ENCODE measurements at places on chromosomes 2 and 18.

GRCh38 chr2:239997686-239998409 is 27.3 kb downstream of the NDUFA10 start:
- DNase-seq, result peak; percentile 80

DNA sequence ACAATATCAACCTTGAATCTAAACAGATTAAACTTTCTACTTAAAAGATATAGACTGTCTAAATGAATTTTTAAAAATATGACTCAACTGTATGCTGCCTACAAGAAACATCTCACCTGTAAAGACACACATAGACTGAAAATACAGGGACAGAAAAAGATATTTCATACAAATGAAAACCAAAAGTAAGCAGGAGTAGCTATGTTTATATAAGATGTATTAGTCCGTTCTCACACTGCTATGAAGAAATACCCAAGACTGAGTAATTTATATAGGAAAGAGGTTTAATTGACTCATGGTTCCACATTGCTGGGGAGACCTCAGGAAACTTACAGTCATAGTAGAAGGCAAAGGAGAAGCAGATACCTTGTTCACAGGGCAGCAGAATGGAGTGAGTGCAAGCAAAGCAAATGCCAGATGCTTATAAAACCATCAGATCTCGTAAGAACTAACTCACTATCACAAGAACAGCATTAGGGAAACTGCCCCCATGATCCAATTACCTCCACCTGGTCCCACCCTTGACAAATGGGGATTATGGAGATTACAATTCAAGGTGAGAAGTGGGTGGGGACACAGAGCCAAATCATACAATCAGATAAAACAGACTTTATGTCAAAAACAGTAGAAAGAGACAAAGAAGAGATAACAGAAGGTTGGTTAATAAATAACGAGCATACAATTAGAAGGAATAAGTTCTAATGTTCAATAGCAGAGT is 214.4 kb upstream of the SLC39A10 start:
- no peak for DNase-seq

- no peak for DNase-seq
Observed at GRCh38 chr2:100283724-100284501, 38.4 kb downstream of the LONRF2 start.

DNA sequence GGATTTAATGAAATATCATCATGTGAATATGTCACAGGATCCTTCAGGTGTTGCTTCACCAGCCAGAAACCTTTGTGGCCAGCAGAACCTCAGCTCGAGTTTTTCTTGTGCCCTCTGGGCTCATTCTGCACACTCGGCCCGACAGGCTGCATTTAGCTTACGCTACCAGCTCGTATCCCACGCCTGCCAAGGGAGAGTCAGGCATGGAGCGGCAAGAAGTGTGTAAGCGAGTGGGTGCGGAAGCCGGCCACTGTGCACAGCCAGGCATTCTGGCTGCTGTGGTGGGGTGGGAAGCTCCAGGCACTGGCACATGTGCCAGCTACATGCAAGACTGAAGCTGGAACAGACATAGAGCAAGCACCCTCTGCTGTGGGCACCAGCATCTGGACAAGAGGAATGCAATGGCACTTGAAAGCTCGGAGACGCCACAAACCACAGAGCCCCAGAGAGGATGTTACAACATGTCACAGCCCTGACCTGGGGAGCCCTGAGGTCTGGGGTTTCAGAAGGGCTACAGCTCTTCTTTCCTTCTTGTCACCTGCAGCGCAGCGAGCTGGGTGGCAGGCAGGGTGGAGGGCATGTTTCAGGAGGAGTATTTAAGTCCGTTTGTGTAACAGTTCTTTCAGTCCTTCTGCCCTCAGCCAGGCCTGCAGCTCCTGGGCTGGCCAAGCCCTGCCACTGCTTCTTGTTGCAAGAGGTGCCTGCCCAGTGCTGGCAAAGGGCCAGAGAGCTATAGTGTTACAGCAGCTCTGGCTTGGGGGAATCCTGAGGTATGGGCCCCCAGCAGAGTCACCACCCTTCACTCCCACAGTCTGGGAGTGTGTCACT is 257.3 kb upstream of the HNMT start:
- no peak for DNase-seq

- no peak for DNase-seq
Observed at GRCh38 chr2:116645155-116645554, 1169.3 kb upstream of the DDX18 start.

GRCh38 chr18:11823545-11823944 is 27.7 kb upstream of the CHMP1B start:
- no peak for DNase-seq

- DNase-seq, result no peak
Observed at GRCh38 chr2:236607471-236608187, 38.0 kb downstream of the ACKR3 start.

DNA sequence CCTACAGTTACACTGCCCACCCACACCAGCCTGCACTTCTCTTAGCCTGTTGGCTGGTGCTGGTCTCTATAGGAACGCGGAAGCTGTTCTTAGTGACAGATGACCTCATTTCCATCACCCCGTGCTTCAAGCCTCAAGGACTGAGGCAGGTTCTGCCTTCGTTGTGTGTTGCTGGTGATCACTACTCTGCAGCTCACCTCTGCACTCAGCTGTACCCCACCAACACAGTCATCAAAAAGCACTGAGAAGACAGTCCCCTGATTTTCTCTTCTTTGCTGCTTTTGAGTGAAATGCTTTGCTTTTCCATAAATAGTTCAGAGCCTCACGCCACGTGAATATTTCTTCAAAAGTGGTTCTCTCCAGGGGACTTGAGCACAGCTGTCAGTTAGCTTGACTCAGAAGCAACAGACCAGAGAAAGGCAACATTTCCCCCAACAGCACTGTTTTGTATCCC is 225.7 kb upstream of the CCDC150 start:
- no peak for DNase-seq

DNA sequence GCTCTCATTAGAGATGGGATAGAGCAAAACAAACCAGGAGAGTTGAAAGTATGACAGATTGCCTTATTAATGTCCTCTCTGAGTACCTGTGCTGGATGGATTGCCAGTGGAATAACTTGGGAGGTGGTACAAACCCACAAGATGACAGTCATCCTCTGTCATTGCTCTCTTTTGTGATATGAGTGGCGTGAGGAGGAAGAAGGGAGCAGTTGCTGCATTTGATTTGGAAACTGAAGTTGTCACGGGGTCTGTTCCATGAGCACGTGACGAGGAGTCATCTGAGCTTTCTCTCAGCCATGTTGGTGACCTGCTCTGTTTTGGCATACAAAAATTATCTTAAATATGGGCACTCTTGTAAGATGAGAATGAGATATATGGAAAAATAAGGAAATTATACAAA is 204.9 kb downstream of the FAM210A start:
- DNase-seq, result no peak

GRCh38 chr2:172571245-172571644 is 15.4 kb downstream of the PDK1 start:
- no peak for DNase-seq

DNA sequence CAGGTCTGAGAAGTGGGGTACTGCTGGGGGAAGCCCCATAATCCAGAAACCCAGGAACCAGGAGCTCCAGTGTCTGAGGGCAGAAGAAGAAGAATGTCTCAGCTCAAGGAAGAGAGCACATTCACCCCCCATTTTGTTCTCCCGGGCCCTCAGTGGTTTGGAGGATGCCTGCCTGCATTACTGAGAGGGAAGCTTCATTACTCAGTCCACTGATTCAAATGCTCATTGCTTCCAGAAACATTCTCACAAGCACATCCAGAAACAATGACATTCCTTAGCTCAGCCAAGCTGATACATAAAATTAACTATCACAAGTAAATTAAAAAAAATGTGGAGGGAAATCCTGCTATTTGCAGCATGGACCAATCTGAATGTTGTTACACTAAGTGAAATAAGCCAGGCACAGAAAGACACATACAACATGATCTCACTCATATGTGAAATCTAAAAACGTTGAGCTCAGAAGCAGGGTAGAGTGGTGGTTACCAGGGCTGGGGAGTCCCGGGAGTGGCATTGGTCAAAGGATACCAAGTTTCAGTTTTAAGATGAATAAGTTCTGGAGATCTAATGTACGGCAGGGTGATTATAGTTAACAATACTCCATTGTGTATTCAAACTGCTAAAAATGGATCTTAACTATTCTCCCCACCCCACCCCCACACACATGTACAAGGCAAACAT is 459.3 kb downstream of the GALR1 start:
- DNase-seq, result no peak

DNA sequence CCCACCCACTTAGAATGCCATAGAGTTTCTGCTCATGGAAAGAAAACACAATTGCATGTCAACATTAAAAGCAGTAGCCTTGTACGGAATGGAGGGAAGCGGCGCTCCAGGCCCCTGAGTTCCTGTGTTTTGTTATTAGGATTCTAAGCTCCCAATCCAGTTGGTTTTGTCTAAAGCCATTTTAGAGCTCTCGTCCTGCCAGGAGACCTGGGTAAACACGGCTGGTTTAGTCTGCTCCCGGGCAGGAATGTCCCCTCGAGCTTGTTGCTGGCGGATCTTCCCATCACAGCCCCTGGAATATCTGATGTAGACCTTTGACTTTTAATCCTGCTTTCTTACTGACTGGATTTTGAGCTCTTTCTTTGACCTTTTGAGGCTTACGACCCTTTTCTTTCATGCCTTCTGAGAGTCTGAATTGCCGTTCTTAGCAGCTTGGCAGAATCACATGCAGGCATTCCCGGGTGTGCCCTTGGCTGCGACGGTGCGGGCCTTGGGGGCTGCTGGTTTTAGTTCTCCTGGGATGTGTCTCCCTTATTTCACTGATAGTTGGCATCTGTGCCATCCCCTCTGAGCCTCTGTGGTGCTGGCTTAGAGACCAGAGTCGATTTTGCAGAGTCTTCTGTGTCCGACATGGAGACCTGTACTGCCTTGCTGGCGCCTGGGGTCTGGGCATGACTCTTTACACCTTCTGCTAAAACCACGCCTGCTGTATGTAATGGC is 25.4 kb downstream of the GREB1 start:
- no peak for DNase-seq

DNA sequence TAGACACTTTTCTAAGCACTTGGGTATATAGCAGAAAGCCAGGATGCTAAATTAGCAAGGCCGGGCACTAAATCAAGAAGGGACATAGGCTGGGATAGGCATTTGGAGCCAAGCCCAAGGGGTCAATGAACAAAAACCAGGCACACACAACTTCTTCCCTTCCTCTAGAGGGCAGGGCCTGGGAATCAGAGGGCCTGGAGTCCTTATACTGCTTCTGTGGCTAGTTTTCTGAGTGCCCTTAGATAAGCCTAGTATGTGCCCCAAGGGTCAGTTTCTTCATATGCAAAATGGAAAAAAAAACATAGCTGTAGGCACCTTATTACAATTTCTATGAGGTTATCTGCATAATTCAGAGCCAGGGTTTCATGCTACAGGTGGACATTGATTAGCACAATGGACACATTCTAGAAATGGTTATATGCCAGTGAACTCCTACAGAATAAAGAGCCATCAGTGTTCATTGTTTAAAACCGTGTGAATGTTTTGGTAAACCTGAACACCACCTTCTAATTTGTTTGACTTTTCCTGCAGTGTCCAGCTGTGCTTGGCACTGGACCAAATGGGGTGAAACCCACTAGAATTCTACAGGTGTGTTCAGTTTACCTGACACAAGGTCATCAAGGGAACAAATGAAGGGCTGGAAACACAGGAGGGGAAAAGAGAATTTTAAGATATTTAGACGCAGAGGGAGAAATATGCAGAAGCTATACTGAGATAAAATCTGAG is 49.6 kb downstream of the PAX8 start:
- no peak for DNase-seq

- DNase-seq, result no peak
Observed at GRCh38 chr18:30376515-30376914, 666.0 kb downstream of the DSC3 start.

DNA sequence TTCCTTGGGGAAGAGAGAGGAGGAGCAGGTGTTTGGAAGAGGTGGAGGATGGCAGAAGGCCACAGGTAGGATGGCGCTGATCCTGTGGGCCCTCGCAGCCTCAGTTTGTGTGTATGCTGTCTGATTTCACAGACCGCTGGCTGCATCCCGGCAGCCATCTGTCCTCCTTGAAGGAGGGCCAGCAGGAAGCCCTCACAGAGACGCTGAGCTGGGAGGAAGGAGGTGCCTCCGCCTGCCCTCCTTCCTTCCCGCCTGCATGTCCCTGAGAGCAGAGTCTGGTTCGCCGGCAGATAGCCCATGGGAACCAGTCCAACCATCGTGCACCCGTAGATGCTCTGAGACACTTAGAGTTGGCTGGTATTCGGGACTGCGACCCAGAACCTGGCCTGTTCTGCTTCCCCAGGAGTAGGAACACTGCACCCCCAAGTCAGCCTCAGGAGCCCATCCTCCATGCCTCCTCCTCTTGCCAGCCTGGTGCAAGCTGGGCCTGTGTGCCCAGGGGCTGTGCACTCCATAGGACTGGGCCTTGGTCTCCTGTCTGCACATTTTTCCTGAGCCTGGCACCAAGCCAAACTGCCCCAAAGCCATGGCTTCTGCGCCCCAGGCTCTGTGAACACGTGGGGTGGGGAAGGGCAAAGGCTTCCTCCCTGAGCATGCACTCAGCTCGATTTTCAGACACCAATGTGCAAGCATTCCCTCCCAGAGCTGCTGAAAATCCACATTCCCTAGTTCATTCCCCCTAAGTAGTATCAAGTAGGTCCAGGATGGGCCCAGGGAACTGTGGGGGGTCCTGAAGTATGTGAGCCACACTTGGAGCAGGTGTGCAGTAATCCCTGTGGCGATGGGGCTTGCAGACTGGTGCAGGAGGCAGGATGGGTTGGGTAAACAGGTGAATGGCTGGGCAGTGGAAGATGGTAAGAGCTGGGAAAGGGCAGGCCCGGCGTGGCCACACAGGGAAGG is 115.6 kb downstream of the SEPTIN10 start:
- DNase-seq, result no peak

- no peak for DNase-seq
Observed at GRCh38 chr2:159232456-159233170, 53.9 kb downstream of the WDSUB1 start.

DNA sequence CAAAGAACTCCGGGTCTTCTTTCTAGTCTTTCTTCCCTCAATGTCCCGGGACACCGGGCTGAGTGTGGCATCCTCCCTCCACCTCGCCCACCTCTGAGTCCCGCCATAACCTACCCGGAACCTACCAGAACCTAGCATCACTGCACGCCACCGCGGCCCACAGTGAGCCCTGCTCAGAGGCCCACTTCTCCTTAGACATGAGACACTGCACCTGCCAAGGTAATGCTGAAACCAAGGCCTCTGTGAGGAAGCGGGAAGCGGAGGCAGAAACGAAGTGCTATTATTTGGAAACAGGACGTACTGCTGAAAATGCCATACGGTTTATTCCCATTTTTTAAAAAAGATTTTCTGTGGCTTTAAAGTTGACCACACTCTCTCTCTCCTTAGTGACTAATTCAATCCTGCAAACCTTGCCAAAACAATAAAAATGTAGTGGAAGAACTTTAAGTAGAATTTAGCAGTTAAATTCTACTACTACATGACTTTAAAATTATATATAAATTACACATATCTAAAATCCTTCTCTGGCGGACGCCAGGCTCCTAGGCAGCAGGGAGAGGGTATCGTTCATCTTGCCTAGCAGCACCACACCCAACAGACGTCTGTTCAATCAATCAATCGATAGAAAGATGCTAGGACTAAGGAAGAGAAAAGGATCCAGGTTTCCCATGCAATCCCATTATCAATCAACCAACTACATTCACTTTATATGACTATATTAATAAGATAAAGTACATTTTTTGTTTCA is 82.0 kb downstream of the ZNF516 start:
- no peak for DNase-seq

GRCh38 chr2:191478799-191479679 is 198.9 kb upstream of the NABP1 start:
- no peak for DNase-seq

- DNase-seq, result no peak
Observed at GRCh38 chr2:26754972-26755670, 9.0 kb upstream of the SLC35F6 start.

Data from NCI-H526 treated with DMSO at 0.1 percent for 48 hours (cell line).